ENCODE measurements at places on chromosomes 12 and 14.

DNA sequence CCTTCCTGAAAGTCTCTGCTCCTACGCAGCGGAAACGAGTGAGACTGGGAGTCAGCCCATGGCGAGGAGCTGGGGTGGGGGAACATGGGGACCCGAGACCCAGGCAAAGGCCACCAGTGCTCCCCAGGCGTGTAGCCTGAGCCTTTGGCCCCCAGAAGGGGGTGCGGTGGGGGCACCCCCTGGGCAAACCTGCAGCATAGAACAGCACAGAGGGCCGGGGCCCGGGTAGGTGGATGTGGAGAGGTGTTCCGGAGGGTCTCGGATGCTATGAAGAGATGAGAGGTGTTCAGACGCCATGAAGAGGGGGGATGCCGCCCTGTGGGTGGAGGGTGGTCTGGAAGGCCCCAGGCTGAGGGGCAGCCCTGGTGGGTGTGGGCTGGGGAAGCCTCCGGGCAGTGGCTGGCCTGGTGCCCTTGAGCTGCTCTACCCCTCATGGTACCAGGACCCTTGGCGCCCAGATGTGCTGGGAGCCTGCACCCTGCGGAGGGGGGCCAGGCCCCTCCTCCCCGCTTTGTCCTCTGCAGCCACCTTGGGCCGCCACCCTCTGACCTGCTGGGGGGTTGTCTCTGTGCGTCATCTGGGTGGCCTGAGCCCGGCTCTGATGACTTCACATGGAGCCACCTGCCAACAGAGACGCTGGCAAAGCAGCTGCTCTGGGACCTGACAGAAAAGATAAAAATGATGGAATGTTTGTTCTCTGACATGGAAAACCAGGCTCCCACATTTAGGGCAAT, 83.4 kb downstream of the KIF26A start:
- DNase-seq, result no peak

DNA sequence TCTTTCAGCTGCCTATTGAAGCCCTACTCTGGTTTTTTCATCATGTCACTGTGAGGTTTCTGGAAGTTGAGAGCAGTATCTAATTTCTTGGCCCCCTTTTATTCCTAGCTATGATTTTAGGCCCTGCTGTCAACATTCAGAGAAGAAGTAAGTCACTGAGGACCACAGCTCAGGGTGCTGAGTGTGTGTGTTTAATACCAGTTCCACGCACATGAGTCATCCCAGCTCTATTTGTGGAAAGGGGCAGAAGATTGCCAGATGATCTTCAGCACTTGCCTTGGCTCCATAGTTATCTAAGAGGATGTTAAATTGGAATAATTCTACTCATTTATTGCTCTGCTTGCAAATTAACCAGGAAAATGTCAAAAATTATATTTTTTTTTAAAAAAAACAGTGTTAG, 65.5 kb upstream of the SLC38A4 start:
- peak; percentile 8 for DNase-seq

DNA sequence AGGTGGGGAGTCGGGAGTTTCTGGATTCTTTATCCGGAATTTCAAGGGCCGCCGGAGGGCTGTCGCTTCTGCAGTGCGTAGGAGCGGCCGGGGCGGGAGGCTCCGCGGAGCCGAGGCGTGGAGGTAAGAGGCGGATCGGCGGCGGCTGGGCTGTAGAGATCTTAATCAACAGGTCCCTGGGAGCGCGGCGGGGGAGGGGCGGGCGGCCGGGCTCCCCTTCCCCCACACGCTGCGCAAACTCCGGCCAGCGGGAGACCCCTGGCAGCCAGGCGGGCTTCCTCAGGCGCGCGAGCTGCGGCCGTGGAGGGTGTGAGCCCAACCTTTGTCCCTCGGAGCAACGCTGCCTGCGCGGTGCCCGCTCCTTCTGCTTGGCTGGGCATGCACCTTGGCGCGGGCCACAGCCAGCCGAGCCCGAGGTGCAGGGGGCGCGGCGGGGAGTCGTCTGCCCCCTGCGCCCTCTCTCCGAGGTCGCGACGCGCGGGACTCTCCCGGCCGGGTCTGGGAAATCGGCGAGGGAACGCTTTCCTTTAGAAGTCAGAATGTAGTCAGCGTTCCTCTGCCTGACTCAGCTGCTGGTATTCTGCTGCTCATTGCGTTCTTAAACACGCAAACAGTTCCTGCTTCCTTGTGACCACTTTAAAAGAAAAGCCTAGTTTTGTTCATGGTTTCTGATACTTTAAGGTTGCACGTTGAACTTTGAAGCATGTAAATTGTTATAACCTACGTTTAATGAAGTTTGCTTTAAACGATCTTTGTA, at the start of gene PALS1:
Gene PALS1, plus strand, starts transcription at position 25 of the 757 bp plus-strand sequence. CDS start 37,736 bp downstream, outside the sequence.
- DNase-seq, result peak; percentile 62

DNA sequence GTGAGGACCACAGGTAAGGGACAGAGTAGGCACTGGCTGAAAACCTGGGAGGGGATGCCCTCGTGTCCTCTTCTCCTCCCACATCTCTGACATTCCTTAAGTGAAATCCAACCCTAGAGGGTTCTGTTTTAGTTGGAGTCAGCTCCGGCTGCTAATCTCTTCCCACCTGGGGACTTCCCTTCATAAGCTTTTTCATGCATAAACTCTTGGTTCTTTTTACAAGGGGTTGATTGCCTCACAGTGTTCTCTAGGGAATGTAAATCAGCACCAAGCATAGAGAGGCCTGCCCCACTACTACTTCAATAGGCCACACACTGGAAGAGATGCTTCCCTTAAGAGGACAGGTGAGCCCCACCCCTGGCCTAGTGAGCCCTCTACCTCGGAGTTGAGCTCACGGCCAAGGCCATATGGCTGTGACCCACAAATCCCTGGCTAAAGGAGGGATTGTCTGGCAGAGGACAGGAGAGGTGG, 3.2 kb upstream of the SYNDIG1L start:
- DNase-seq, result no peak

DNA sequence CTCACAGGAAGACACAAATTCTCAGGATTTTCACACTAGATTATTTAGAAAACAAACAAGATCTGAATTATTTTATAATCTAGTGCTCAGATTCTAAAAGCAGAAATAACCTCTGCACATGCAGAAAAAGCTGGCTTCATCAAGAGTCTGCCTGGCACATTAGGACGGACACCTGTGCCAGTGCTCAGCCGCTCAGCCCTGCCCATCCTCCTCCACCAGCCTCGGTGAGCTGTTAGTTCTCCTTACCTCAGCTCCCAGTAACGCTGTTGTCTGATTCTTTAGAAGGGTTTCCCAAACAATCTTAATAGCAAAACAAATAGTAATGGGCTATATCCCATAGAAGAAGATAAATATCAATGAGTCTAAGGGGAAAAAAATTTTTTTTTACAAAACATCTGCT, 27.7 kb downstream of the DUSP16 start:
- no peak for DNase-seq

DNA sequence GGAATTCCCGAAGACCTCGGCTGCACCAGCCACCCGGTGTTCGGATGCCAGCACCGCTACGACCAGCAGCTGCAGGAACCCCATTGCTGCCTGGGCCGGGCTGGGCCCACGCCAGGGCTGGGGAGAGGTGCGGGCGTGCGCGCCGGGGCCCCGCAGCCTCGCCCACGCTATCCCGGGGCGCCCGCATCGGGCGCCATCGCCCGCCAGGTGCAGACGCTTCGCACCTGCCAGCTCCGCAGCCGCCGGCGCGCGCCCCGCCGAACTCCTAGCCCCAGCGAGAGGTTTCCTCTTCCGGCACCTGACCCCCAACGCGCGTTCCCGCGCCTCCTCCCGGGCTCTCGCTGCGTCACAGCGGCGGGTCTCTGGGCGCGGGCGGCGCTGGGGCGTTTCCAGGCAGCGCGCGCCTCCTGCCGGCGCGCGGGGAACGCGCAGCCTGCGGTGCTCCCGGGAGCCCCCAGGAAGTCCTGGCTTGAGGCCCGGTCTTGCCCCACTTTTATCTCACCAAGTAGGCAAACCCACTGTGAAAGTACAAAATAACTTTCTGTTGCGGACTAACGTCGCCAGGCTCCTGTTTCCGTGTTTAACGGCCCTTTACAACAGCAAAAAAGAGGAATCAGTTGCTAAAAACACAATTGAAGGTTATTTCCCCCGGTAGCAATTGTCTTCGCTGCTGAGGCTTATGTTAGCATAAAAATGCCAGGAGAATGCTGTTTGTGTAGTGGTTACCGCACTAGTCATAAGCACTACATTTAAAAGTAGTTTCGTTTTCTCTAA, at the start of gene TM7SF3:
Gene TM7SF3, minus strand, starts transcription at position 300 of the 774 bp plus-strand sequence. Its CDS starts 216 bp downstream, at position 84.
- peak; percentile 82 for DNase-seq

- DNase-seq, result peak; percentile 10
Measured at GRCh38 chr12:114995891-114996290, 311.9 kb upstream of the TBX3 start.

GRCh38 chr12:54692353-54692752, 44.2 kb upstream of the DCD start:
- no peak for DNase-seq

- no peak for DNase-seq
Measured at GRCh38 chr14:31106768-31107167, 80.6 kb upstream of the STRN3 start.

DNA sequence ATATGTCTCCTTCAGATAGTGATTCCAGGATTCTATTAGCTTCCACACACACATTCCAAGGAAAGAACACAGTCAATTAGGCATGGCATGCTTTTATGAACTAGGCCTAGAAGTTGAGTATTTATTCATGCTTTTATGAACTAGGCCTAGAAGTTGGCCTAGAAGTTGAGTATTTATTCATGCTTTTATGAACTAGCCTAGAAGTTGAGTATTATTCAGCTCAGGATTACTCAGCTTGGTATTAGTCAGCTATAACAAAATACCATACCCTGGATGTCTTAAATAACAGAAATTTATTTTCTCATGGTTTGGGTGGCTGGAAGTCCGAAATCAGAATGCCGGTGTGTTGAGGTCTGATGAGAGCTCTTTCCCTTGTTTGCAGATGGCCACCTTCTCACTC, 442.7 kb upstream of the FLRT2 start:
- no peak for DNase-seq

DNA sequence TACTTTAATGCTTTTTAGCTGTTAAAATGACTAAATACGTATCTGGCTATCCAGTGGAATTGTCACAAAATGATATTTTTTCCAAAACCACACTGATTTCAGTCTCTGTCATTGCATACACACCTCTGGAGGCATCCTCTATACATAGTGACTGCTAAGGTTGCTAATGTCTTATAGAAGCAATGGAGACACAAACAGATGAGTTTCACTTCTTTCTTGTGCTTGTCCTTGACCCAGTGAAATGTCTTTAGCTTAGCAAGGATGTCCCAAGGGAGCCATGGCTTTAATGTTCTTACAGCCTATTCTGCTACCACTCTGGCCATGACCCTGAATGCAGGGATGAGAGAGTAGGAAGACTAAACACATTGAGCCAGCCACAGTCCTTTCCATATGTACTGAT, 90.3 kb downstream of the TPH2 start:
- DNase-seq, result no peak

- peak; percentile 34 for DNase-seq
Measured at GRCh38 chr14:103346286-103346685, 12.2 kb downstream of the EIF5 start.

DNA sequence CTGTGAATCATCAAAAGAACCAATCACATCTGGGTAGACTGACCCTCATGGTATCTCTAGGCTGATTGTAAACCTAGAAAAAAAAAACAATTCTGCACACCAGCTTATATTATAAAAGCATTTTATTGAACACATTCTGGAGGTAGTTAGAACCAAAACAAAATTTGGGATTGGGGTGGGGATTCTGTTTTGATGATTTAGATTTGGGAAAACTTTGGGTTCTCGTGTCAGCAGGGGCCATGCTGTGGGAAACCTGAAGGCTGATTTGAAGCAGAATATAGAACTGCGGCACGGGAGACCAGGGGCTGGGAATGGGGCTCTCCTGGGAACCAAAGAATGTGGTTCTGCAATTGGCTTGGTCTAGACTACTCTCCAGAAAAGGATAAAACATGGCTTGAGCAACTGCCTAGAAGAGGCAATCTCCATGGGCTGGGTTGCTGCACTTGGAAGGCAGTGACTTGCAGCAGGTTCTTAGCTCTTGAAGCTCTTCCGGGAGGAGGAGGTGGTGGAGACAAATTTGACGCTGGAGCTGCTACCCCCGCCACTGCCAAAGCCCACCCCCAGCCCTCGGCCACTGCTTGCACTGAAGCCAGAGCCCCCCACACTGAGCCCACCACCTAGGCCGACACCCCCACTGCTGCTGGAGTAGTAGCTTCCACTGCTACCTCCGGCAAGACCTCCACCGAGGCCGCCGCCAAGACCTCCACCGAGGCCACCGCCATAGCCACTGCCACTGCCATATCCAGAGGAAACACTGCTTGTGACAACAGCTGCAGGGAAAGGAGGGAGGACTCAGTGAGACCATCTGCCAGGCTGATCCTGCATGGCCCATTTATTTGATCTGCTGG, 5.5 kb downstream of the KRT5 start:
- no peak for DNase-seq

GRCh38 chr12:105336411-105336810, 5.9 kb downstream of the C12orf75 start:
- DNase-seq, result no peak

DNA sequence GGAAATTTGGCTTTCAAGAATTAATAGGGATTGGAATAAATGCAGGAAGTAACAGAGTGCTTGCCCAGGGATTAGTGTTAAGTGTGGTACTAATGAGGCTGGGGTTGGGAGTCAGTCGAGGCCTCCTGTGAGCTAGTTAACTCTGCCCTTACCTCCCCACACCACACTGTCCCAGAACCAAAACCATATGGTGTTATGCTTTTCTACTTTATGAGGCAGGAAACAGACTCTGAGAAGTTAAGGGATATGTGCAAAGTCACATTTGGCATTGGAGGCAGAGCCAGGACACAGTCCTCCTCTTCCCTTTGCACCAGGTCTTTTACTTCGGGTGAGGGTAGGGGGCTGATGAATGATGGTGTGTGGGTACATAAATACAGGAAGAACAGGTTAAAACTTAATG, 41.9 kb downstream of the PELI2 start:
- DNase-seq, result no peak

DNA sequence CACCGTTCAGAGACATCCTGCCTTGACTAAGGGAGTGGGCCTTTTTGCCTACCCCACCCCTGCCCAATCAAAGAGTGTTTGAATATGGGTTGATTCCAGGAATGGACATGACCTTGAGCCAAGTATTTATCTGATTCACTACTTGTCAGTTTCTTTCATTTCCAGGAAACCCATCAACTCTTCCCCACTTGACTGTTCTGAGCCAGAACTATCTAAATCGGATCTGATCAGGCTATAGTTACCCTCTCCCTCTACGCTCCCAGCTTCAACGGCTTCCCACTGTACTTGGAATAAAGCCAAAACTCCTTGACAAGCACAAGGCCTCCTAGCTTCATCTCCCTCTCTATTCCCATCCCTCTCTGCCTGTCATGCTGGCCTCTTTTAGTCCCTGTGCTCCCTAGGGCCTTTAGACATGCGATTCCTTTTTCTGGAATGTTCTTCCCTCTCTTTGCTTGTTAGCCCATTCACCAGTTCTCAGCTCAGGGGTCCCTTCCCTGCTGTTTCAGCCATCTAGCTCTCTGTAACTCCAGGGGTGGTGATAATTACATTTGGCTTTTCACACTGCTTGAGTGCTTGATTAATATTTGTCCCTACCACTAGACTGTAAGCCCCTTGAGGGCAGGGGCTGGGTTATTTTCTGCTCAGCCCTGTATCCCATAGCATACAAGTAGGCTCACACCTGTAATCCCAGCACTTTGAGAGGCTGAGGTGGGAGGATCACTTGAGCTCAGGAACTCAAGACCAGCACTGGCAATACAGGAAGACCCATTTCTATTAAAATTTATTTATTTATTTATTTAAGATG, 5.5 kb upstream of the ITPK1 start:
- DNase-seq, result no peak

- DNase-seq, result peak; percentile 90
Measured at GRCh38 chr12:25959071-25959961, 834 bp downstream of the RASSF8 start.

Data from fibroblast of gingiva (primary cell).